Choroid plexus epithelial cell (primary cell): ENCODE measurements at places on chromosomes 2 and 18.

DNA sequence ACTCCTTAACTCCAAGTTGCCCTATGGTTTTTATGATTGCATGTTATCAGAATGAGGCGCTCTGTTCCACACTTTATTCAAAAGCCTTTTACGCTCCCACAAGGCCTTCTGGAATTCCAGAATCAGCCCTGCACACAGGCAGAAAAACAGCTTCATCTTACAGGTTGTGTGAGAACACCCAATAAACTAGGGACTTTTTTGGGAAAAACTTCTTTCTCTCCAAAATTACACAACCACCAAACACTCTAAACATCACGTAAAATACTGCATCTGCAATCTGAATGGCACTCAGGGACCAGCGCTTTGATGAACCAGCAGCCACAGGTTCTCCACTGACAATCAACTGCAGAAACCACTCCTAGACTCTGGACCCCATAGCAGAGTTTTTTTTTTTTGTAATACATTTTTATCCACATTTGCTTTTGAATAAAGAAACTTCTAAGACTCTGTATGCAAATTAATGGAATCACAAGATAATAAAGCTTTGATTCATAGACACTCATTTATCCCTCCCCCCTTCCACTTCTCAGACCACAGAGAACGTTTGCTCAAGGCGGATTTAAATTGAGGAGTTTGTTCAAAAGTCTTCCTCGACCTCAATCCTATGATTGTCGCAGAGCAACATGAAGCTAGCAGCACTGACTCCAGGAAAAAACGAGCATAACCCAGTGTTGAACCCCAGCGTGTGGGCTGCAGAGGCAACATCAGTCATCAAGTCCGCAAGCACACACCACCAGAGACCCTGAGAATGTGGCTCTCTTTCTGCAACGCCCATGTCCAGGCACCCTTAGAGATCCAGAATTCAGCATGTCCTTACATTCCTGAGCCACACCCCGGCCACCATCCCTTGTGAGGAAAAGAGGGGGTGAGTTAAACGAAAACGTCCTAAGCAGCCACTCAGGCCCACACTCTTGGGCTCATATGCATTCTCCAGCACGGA lies 116.5 kb downstream of the MBP start:
- no peak for DNase-seq

DNA sequence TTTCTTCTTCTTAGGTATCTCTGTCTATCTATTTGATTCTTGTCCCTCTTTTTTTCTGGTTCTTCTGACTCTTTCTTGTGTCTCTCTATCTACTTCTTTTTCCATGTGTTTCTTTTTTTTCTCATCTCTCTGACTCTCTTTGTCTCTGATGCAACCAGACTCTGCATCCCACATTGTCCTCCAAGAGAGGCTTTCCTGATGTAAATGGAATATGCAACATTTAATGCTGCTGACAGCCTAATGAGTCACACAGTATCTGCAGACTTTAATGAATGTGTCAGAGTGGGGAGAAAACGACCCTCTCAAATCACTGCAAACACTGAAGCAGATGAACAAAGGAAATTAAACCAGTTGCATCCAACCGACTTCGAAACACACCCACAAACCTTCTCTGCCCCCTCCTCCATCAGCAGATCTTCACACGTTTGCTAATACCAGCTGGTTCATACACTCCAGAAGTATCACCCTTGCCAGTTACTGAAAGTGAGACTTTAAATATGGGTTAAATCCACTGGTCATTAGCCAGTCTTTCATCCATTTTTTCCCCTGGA lies 351.5 kb downstream of the TXNL1 start:
- DNase-seq: no peak

- DNase-seq: no peak
Observed at GRCh38 chr2:57776916-57777315, 269.7 kb upstream of the VRK2 start.

GRCh38 chr2:153663371-153663770 lies 184.8 kb upstream of the RPRM start:
- DNase-seq: no peak

DNA sequence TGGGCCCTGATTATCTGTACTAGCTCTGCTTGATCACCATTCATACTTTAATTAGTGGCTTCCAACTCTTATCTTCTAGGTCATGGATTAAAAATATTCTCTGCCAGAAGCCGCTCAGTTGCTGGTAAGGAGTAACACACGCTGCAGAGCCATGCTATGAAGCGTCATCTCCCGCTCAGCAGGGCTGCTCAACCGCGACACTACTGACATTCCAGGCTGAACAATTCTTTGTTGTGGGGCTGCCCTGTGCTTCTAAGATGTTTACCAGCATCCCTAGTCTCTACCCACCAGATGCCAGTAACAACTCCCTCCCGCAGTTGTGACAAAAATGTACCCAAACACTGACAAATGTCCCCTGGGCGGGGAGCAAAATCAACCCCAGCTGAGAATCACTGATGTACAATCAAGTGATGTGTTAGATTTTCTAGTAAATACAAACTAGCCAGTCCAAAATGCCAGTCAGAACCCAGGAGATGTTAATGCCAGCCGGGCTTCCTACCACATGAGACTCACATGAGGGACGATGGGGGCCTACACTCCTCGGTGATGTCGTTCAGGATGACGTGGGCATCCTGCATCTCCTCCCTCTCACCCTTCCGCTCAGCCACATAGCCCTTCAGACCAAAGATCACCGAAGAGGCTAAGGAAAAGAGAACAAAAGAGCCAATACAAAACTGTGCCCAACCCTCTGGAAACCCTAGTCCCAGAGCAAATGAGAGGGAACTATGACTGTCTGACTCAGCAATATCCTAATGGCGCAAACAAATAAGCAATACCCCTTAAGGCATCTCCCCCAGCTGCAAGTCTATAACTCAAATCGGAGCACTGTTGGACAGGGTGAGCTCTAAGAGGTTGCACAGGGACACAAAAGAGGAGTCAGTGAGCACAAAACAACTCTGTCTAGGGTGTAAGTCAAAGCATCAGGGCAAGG lies 15.6 kb downstream of the ILKAP start:
- no peak for DNase-seq

GRCh38 chr2:12456293-12457106 lies 260.2 kb upstream of the TRIB2 start:
- peak; percentile 100 for DNase-seq

- peak; percentile 33 for DNase-seq
Observed at GRCh38 chr2:38592951-38593350, 9.8 kb downstream of the HNRNPLL start.

DNA sequence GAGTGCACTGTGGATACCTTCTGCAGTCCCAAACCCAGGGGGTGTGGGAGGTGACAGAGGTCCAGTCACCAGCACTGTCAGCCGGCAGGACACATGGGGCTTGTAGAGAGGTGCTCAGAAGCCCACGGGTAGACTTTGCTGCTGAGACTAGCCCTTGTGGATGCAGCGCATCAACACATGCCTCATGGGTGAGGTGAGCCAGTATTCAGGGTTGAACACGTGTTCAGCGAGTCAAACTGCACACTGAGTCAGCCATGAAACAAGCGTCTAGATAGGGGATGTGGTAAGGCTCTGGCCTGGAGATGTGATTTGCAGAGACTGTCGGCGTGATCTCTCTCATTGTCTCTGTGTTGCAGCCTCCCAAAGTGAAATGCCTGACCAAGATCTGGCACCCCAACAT lies 35.8 kb upstream of the SCLY start:
- peak; percentile 36 for DNase-seq

DNA sequence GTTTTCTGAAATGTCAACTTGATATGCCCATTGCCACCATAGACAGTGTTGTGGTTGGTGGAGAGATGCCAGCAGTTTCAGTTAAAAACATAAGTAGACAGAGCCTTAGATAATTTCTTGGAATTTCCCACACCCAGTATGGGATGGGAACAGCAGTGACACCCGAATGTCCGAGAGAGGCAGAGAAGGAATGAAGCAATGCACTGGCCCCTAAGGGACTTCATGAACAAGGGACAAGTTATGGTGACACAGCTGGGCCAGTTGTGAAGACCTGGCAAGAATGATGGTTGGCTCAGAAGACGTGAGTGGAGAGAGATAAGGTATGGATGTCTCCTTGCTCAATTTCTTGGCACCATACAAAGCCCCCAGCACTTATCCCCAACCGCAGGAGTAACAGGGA lies 165.2 kb upstream of the APCDD1 start:
- DNase-seq: no peak

DNA sequence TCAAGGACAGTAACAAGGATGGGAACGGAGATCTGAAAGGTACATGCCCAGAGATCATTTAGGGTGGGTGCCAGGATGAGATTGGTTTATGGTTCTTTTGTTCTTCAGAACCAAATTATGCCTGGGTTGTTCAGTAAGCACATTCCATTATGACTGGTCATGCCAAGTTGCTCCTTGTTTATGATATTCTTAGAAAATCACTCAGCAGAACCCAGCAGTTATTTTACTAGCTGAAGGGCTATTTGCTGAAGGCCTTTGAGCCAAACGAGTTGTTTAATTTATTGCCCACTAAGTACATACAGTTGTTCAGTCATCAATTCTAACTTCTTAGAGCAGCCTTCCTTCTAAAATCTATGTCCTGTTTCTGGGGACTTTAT lies 635 bp downstream of the SLC3A1 start:
- DNase-seq: peak; percentile 41

- DNase-seq: no peak
Observed at GRCh38 chr2:111032721-111033429, 87.8 kb upstream of the BCL2L11 start.

GRCh38 chr2:110095994-110096633 lies 19.5 kb downstream of the MALL start:
- no peak for DNase-seq

DNA sequence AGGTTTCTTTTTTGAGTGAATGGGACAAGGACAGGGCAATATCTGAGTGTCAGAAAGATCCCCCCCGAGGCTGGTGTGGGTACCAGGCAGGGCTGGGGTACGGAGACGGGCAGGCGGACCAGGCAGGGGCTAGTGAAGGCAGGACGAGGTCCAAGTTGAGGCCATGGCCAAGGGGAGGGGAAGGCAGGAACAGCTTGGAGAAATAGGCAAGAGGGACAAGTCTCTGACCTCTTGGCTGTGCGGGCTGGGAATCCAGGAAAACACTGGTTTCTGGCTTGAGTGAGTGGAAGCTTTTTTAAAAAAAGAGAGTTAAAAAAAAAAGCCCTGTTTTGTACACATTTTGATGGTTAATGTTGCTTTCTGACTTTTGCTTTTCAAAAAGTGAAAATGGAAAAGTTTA lies 30.3 kb downstream of the ASAP2 start:
- DNase-seq: no peak

GRCh38 chr2:237733677-237734300 lies 64.8 kb upstream of the RBM44 start:
- no peak for DNase-seq

- peak; percentile 100 for DNase-seq
Observed at GRCh38 chr18:7038330-7038851, 79.2 kb downstream of the LAMA1 start.

DNA sequence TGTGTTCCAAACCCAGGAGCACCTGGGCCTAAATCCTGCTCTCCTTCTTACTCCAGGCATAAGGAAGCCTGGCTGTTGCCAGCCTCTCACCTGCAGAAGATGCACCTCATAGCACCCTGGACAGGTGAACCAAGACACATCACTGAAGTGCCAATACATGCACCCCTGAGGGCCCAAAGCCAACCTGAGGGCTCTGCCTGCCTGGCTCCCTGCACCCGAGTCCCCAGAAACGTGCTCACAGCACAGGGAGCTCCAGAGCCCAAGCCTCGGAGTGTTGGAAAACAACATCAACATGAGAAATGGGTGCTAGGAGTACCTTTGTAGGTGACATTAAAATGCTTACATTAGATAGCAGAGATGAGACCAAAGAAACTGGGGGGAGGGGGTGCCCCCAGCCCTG lies 96.3 kb upstream of the RAB6C start:
- DNase-seq: no peak

GRCh38 chr2:168679741-168680310 lies 122.6 kb upstream of the NOSTRIN start:
- DNase-seq: no peak

GRCh38 chr18:78376046-78376445 lies 603.6 kb upstream of the SALL3 start:
- DNase-seq: no peak

DNA sequence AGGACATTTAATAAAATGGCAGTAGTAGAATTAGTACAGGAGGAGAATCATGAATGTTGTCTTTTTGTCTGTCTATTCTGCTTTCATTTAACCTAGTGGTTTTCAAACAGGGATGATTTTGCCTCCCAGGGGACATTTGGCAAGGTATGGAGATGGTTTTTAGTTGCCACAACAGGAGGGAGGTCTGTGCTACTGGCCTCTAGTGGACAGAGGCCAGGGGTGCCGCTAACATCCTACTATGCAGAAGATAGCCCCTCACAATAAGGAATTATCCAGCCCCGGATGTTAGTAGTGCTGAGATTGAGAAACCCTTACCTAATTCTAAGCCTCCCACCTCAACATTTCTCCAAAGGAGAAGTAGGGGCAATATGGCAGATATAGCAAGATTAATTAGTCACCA lies 18.3 kb downstream of the FASTKD2 start:
- peak; percentile 48 for DNase-seq

- no peak for DNase-seq
Observed at GRCh38 chr2:100938031-100939026, 63.8 kb upstream of the RPL31 start.

- peak; percentile 33 for DNase-seq
Observed at GRCh38 chr2:218331745-218332144, 24.9 kb upstream of the CATIP start.

- DNase-seq: peak; percentile 68
Observed at GRCh38 chr2:107001964-107002696, 116.2 kb upstream of the ST6GAL2 start.

DNA sequence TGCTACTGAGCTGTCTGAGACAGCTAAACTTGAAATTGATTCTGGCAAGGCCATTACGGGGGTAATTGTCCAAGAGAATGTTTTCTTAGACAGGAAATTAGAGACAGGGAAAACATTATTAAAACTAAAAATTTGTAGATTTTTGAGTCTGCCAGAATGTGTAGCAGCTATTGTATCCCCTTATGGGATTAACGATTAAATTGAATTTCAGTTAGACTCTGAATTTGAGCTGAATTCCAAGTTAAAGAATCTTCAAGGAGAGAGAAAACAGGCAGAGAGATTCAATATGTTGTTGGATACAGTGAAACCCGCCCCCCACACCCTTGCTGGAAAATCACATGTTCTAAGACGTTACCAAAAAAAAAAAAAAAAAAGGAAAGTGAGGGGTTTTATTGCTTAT lies 32.7 kb upstream of the CCDC68 start:
- no peak for DNase-seq

DNA sequence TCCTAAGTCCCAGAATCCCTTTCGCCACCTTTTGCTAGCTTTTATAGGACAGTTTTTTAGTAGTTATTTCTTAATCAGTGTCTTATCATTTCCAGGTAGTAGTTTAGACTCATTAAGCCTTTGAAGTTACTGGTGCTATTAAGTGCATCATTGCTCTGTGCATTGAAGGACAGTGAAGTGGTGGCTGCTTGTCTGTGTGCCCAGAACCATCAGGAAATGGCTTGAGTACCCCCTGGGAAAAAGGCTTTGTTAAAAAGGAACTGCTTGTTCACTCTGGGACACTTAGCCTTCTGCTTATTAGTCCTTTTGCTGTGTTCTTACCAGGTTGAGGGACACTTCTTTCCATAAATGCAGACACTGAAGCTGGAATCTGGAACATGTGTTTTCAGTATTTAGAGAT lies 30.0 kb downstream of the DTNA start:
- no peak for DNase-seq

- no peak for DNase-seq
Observed at GRCh38 chr18:28398471-28398870, 221.5 kb upstream of the CDH2 start.
